ENCODE measurements at places on chromosomes 2 and 18.
A peak's percentile ranks its signal among the peaks of the same experiment; 100 is the strongest.

DNA sequence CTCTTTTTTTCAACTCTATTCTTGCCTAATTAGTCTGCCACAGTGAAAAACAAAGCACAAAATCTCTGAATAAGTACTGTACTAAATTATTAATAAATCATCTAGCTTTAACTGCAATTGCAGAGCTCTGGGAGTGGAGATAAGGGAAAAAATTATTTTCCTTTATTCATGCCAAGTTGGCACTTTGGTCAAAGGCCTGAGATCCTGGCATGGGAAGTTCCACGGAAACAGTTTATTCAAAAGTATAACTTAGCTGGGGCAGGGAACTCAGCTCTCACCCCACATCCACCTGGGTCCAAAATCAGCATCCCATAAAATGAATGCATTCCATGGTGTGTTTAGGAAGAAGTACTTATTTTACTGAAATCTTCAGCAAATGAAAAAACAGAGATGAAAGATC, 185.2 kb upstream of the APCDD1 start:
- no peak for DNase-seq

DNA sequence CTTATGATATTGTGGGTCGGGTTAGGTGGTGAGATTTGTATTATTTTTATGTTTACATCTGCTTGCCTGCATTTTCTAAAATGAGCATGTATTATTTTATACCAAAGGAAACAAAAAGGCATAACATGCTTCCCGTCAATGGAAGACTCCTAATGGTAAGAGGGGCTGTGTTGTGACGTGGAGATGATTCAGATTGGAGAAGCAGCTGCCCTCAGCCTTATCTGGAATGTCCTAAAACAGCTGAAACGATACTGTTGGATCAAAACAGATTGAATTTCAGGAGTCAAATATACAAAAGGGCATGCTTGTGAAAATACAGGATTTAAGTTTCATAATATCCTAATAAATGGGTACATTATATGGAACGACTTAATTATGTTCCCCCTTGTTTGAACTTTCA, 19.0 kb downstream of the DGKD start:
- DNase-seq = no peak

DNA sequence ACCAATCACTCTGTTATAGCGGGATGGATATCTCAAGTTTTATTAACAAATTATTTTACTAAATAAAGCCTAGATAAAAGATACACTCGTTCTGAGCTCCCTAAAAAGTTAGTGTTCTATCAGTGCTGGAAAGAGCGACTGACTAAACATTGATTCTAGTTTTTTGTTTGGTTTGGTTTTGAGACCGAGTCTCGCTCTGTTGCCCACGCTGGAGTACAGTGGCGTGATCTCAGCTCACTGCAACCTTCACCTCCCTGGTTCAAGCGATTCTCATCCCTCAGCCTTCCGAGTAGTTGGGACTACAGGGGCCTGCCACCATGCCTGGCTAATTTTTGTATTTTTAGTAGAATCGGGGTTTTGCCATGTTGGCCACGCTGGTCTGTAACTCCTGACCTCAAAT, 73.8 kb upstream of the CDCA7 start:
- no peak for DNase-seq

DNA sequence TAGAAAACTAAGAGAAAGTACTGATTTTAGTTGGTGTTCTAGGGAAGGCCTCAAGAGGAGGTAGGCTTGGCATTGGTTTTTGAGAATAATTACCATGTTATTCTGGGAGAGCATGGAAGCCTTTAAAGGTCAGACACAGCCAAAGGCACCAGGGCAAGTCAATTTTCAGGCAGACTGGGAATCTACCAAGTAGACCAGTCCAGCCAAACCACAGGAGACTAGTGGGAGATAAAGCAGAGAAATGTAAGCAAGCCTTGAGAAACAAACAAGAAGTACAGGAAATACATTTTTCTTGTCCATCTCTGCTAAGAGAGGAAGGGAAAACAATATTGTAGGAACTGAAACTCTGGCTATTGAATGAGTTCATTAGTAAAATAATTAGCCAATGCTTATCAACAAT, 5.5 kb upstream of the CCDC68 start:
- no peak for DNase-seq

- DNase-seq = no peak
Measured at GRCh38 chr2:78397198-78397597, 628.3 kb upstream of the REG3G start.

DNA sequence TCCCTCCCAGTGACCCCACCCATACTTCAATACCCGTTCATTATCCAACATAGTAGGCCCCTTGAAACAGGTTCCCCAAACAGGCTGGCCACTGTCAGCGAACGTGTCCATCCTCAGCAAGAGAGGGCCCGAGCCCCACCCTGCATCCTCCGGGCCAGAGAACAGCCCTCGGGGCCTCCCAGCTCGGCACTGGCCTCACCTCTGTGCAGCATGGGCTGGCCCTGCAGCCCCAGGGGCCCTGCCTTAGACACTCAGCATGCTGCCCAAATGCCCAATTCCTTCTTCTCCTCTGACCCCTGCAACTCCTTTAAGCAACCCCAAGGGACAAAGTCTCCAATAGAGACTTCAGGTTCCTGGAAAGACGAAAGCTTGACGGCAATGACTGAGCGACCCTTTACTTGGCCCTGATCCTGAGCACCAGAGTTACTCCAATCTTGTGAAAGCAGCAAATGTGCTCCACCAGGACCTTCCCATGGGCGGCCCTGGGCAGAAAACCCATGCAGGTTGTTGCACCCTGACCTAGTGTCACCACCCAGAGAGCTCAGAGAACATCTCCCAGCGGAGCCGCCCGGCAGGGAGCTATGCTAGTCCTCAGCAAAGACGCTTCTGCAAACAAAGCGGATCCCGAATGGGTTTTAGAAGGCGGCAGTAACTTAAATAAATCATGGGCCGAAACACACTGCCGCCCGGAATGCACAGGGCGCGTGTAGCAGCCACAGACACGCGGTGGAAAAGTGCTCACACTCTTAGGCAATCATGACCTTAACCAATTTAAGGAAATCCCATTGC, 782 bp downstream of the COL6A3 start:
- DNase-seq = no peak

DNA sequence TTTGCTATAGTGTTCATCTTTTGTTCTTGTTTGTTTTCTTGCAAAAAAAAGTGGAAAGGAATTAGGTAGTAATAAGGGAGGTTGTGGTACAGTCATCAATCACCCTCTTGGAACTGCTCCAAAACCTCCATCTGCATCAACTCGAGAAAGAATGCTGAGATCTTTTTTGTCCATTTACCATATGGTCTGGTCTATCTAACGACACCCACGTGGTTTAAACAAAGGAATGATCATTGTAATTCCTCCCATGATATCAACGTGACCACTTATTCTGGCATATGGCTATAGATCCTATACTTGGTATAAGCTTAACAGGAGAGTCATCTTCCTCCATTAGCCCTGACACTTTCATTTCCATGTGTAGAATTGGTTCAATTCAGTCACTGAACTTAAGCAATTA, 1025.3 kb upstream of the NXPH2 start:
- no peak for DNase-seq

GRCh38 chr18:63981719-63982118, 11.8 kb downstream of the SERPINB8 start:
- no peak for DNase-seq

DNA sequence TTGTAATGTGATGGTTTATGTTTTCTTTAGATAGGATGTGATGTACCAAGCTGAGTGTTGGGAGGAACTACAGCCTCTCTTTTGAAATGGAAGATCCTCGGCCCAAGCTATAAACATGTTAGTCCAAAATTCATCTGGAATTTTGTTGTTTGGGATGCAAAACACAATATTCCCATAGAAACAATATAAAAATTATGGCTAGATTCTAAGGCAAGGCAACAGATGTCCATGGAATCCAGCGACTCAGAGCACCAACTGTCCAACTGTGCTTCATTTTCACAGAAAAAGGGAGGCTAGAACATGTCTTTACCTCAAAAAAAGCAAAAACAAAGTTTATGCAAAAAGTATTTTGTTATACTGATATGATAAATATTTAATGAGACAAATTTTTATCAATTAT, 52.4 kb upstream of the ATP8B1 start:
- no peak for DNase-seq

- DNase-seq = no peak
Measured at GRCh38 chr2:74554820-74555531, 456 bp downstream of the DOK1 start.

DNA sequence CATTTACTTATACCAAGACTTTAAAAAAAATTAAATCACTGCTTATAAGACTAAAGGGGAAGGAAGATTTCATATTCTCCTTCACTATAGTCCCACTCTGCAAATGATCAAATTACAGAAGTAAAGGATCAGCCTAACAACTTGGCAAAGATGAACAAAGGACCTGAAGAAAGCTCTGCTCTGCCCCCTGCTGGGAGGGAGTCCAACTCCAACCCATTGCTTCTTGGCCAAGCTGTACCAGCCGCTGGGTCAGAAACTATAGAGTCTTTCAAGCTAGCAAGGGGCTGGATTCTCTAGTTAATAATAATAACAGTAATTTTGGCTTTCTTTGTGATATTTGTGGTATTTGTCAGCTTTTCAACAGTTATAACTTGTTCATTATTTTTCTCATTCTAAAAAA, 927.0 kb upstream of the CRIM1 start:
- no peak for DNase-seq

GRCh38 chr2:46164529-46165301, 132.5 kb upstream of the EPAS1 start:
- peak; percentile 89 for DNase-seq

GRCh38 chr2:239495791-239496233, 95.0 kb upstream of the HDAC4 start:
- no peak for DNase-seq

DNA sequence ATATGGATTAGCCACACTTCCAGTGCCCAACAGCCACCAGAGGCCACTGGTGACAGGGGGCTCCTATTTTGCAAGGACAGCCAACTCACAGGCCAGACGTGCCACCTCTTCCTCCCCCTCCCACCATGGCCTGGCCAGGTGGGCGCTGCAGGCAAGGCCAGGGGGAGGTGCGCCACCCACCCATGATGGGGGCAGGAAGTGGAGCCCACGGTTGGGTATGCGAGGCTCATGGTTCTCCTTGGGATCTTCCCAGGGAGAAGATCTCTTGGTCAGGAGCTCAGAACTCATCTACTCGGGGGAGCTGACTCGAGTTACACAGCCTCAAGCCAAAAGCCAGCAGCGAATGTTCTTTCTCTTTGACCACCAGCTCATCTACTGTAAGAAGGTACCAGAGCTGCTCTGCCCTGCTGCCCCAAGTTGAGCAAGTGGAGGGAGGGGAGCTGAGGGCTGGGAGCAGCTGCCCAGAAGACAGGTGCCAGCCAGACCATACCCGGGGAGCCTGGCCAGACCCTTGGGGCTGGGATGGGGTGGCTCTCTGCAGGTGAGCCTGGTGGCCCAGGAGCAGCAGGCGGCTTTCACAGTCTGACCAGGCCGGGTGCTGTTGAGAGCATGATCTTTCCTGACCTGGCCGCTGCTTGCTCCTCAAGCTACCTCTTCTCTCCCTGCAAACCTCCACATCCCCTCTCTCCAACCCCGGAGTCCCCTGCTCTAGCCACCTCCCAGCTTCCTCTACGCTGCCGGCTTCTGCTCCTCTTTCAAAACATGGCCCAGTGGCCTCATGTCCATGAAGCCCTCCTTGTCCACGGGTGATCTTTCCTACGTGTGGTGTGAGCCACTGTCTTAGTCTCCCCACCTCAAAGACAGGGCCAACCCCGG, 49.8 kb downstream of the FAM168B start:
- DNase-seq = no peak

- DNase-seq = no peak
Measured at GRCh38 chr2:199660167-199660566, 190.8 kb downstream of the FTCDNL1 start.

GRCh38 chr2:1366546-1367134, 46.6 kb upstream of the TPO start:
- no peak for DNase-seq

DNA sequence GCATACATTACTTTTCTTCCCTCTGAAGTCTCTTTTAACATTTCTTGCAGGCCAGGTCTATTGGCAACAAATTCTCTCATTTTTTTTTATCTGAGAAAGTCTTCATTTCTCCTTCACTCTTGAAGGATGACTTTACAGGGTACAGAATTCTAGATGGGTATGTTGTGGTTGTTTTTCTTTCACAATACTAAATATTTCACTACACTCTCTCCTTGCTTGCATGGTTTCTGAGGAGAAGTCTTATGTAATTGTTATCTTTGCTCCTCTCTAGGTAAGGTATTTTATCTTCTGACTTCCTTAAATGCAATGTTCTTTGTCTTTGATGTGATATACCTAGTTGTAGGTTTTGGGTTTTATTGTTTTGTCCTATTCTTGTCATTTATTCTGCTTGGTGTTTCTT, 371.1 kb downstream of the FIGN start:
- no peak for DNase-seq

DNA sequence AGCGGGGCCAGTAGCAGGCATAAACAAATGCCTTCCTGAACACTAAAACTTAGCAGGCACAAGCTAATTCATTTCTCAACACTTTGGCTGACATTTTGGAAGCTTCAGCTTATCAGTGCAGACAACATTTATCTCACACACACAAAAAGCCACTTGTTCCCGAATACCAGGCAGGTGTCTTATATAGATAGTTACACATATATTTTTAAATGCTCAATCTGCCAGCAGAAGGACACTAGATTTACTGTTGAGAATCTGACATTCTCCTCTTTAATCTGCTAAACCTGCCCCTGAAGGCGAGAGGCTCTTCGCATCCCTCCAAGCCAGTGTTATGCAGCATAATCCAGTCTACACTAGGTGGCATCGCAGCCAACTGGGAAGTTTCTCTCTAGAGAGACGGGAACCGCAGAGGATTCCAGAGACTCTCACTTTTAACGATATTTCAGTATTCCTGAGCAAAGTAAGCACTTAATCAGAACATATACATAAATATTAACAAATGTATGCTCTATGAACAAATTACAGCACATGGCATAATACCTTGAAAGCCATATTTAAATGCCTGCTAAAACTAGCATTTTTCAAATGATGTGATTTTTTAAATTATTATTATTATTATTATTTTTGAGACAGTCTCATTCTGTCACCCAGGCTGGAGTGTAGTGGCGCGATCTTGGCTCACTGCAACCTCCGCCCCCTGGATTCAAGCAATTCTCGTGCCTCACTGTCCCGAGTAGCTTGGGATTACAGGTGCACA, 90.2 kb upstream of the SCG2 start:
- DNase-seq = no peak

- peak; percentile 29 for DNase-seq
Measured at GRCh38 chr2:29766191-29766590, 155.2 kb downstream of the ALK start.

DNA sequence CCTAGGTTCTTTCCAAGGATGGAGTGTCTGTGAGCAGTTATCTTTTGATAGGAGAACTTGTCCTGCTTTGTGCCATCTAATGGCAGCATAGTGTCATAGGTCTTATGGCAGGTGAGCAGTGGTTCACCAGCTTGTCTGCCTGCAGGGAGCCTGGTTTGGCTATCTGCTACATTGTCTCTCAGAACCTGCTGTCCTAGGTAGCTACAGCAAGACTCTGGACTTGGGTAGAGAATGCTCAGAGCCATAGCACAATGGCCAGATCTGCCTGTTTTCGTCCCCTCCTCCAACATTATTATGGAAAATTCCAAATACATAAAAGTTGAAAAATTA, 28.3 kb downstream of the AGFG1 start:
- DNase-seq = no peak

- DNase-seq = no peak
Measured at GRCh38 chr2:69619725-69620124, 23.8 kb downstream of the AAK1 start.

- DNase-seq = no peak
Measured at GRCh38 chr2:128442053-128442751, 123.5 kb upstream of the HS6ST1 start.

- no peak for DNase-seq
Measured at GRCh38 chr2:45352506-45352905, 258.6 kb downstream of the SRBD1 start.

- no peak for DNase-seq
Measured at GRCh38 chr2:134671513-134671912, 47.3 kb downstream of the TMEM163 start.

Measured in AG04449 (cell line).